RPMI7951 (cell line): ENCODE measurements at places on chromosomes 6 and 20.

- no peak for DNase-seq
Observed at GRCh38 chr6:168188369-168189199, 109.6 kb upstream of the FRMD1 start.

GRCh38 chr6:106783640-106784566, 154.5 kb downstream of the QRSL1 start:
- peak; percentile 36 for DNase-seq

- peak; percentile 35 for DNase-seq
Observed at GRCh38 chr6:112665815-112666214, 318.7 kb downstream of the RFPL4B start.

GRCh38 chr6:107439406-107439805, 20.0 kb downstream of the PDSS2 start:
- no peak for DNase-seq

DNA sequence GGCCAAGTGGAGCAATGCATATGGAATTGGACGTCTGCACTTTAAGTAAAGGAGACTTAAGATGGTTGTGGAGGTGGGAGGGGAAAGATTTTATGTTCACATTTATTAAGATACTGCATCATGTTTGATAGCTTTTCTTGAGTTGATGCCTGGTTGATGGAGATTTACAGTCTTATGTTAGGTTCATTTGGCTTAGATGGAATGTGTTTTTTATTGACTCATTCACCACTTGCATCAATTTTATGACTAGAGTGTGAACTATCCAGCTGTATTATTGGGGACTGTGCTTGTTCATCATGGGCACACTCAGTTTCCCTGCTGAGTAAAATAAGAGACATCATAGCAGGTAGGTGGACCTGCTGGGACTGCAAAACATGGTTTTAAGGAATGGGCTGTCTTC, 91.2 kb upstream of the SCP2D1 start:
- no peak for DNase-seq

GRCh38 chr6:4814212-4814611, 38.0 kb downstream of the CDYL start:
- DNase-seq = no peak

DNA sequence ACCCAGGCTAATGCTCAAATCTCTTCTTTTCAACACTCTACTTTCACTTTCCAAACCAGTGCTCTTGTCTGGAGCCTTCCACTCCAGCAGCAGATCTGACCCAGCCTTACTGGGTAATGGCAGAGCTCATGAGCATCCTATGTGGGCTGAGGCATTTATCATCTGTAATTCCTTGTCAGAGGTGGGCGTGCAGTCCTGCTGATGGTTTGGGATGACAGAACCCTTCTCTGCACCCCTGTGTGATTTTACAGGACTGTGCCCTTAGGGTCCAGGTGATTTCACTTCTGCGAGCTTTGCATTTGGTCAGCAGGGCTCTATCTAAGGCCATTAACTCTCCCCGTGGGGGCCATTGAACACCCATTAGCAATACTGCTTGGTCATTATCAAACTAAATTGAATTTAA, 55.4 kb downstream of the LAMA4 start:
- peak; percentile 23 for DNase-seq

- DNase-seq = no peak
Observed at GRCh38 chr6:15907914-15908518, 220.9 kb upstream of the MYLIP start.

DNA sequence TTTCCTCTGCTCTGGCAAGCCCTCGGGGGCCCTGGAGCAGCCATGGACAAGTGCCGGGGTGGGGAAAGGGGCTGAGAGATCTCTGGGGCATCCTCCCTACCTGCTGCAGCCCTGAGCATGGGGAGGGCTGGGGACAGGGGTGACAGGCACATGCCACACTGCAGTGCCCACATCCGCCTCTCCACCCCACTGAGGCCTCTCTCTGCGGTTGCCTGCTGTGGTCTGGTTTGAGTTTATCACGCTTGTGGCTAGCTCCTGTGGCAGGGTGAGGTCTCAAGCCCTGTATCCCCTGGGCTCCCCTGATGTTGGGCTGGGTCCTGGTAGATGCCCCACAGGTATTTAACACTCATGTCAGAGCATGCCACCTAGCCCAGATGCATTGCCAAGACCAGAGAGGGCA, 52.9 kb upstream of the MLN start:
- DNase-seq = peak; percentile 70

- no peak for DNase-seq
Observed at GRCh38 chr6:22673474-22673873, 104.1 kb downstream of the HDGFL1 start.

GRCh38 chr20:47876311-47877088, 91.2 kb upstream of the SULF2 start:
- DNase-seq = no peak

- no peak for DNase-seq
Observed at GRCh38 chr6:40325791-40326190, 261.4 kb downstream of the LRFN2 start.

GRCh38 chr20:19017104-19017690, 195.2 kb upstream of the SLC24A3 start:
- DNase-seq = no peak

GRCh38 chr20:21202259-21202658, 76.4 kb downstream of the KIZ start:
- DNase-seq = peak; percentile 62

- peak; percentile 79 for DNase-seq
Observed at GRCh38 chr6:36028877-36029324, 1.3 kb downstream of the MAPK14 start.

DNA sequence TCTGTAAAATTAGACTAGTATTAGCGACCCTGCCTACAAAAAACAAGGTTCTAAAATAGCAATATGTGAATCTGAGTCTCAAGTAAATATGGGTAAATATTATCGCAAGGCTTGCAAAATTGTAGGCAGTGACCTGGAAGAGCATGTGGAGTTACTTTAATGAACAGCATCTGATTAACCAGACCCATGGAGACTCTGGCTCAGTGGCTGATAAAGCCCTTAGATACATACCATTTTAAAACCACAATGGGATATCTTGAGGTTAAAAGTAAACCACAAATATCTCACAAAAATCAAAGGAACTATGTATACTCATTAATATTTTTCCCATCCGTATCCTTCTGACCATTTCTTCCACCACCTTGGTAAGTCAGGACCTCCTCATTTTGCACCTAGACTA, 187.0 kb downstream of the MTFR2 start:
- peak; percentile 54 for DNase-seq

DNA sequence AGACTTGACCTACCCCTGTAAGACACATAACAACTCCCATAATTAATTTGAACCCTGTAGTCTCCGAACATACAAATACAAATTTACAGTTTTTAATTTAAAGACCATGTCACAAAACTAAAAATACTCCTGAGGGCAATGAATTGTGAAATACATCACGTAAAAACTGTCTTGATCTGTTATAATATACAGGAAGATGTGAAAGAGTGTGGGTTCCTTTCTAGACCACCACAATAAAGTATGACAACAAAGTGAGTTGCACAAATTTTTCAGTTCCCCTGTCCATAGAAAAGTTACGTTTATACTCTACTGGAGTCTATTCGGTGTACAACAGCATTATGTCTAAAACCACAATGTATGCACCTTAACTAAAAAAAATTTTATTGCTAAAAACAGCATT, 11.0 kb upstream of the BLOC1S5 start:
- DNase-seq = no peak

DNA sequence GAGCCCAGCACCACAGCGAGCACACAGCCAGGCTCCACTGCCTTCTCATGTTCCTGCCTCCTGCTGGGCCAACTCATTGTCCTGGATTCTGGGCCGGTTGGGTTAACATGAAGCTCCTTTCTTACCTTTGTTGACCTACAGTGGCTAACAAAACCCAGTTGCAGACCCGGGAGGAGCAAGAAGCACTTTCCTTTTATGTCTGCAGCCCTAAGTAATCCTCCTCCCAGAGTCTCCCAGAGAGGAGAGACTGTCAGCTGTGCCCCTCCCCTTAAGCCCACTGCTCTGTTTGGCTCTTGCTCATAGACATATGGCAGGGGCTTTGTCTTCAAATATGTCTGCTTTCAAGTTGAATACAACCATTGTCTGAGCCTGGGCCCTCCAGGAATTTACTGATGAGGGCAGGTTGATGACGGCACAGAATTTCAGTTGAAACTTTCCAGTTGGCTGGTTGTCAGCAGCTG, 55.2 kb downstream of the PSMB1 start:
- no peak for DNase-seq

GRCh38 chr6:155418017-155418761, 37.5 kb downstream of the NOX3 start:
- DNase-seq = peak; percentile 84

GRCh38 chr20:18360635-18361034, 72.3 kb downstream of the ZNF133 start:
- DNase-seq = no peak

DNA sequence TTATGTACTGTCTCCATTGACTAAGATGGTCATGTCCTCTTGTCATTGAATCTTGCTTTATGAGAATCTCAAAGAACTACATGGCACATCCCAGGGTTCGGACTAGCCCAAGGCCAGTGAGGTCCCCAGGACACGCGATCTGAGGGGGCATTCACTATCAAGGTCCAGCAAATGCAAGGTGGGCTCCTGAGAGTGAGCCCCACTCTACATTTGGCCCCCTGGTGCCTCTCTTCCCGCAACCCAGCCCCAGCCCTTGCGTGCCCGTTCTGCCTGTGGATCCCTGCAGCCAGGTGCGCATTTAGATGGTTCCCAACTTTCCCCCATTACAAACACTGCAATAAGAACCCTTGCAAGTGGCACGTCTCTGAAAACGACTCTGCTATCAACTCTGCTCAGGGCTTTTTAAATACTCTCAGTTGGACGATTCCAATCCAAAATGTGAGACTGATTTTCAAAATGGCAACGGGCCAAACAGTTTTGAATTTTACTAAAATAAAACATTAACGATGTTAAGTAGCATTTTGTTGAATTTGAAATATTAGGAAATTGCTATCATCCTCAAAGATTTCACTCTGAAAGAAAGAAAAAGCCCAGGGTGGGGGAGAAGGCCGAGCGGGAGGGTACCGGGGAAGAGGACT, 59.6 kb downstream of the NFATC2 start:
- no peak for DNase-seq

DNA sequence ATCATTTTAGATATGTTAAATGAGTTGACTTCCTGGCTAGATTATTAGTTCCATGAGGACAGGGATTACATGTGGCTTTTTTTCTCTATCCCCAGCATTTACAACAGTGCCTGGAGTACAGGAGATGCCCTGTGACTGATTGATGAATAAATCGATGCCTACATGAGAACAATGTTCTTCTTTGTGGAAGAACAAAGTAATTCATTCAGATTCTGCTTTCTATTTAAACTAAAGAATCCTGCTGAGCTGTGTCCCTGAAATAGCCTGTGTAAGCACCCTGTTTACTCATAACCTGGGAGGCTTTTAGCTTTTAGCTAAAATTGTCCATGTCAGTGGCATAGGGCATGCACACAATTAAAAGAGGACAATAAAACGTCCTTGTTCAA, 125.1 kb upstream of the BTBD3 start:
- peak; percentile 43 for DNase-seq

DNA sequence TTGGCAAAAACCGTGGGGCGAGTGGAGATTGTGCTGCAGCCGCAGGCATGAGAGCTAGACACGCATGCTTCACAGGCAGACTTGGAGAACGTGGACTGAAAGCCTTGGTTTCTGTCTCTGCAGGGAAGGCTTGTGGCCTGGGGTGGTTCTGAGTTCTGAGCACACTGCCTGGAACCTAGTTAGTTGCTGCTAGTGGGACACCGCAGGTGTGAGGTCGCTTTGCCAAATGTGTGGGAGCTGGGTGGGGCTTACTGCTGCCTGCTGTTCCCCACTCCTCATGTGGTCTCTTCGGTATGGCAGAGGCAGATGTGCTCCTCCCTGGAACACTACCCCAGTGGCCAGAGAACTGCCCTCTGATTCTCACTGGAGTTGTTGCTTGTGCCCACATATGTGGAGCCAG, 484.0 kb downstream of the MMUT start:
- no peak for DNase-seq
